Breast epithelium (tissue), 4 donors: ENCODE measurements at places on chromosomes 13 and 19. TPM values are rescaled to one million over a fixed set of nuclear protein-coding genes. Genes with fewer than 3 reads are reported as not detected.
A peak's percentile ranks its signal among the peaks of the same experiment; 100 is the strongest.

- no peaks in the 10 kb centered on the region for H3K4me1 ChIP-seq
- no peak for DNase-seq
- H3K36me3 ChIP-seq, result no peaks in the 10 kb centered on the region
- no peaks in the 10 kb centered on the region for H3K27me3 ChIP-seq
- no peak overlapping the region for H3K27ac ChIP-seq
Observed at GRCh38 chr13:106990594-106990993, 422.7 kb upstream of the ARGLU1 start.

- no peaks in the 10 kb centered on the region for H3K36me3 ChIP-seq
- DNase-seq, result no peak
- H3K4me1 ChIP-seq, result peaks cover 14% of the 10 kb centered on the region
- H3K4me3 ChIP-seq, result no peak overlapping the region
- peak overlapping the region; percentile 94 for H3K27ac ChIP-seq
Observed at GRCh38 chr13:27168906-27169657, 2.5 kb downstream of the USP12 start.

ZNF426 gene
- total RNA-seq, result 12.3 TPM

MTRF1 gene
- total RNA-seq, result 12.8 TPM

- no peak overlapping the region for H3K27ac ChIP-seq
- H3K36me3 ChIP-seq, result no peaks in the 10 kb centered on the region
- no peak overlapping the region for H3K4me3 ChIP-seq
- no peaks in the 10 kb centered on the region for H3K4me1 ChIP-seq
- no peak for DNase-seq
Observed at GRCh38 chr13:111095031-111095840, 19.9 kb upstream of the ARHGEF7 start.

DNA sequence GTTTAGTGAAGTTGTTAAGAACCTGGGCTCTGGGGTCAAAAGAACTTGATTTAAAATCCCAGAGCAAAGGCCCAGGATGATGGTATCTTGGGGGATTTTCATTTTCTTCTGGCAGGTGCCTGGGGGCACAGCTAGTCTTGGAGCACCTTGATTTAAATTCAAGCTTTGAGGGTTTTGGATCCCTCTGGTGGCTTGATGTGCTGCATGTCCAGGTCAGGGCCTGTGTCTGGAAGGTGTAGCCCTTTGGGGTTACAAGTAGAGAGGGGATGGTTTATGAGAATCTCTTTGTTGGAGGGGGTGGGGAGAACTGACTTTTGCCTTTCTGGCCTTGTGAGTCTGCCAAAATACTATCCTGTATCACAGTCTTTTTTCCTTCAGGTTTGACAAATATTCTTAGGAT lies 55.8 kb downstream of the AKAP11 start:
- no peaks in the 10 kb centered on the region for H3K4me1 ChIP-seq
- DNase-seq, result no peak
- H3K4me3 ChIP-seq, result no peak overlapping the region
- no peaks in the 10 kb centered on the region for H3K27me3 ChIP-seq
